ENCODE measurements at places on chromosomes 5 and 9.

- no peak for DNase-seq
- H3K27me3 ChIP-seq: no peaks in the 10 kb centered on the region
- no peak overlapping the region for H3K4me3 ChIP-seq
- no peak overlapping the region for H3K27ac ChIP-seq
- H3K4me1 ChIP-seq: no peaks in the 10 kb centered on the region
Observed at GRCh38 chr9:86591472-86591871, 237.3 kb upstream of the TUT7 start.

- H3K27ac ChIP-seq: peak overlapping the region; percentile 54
- no peaks in the 10 kb centered on the region for H3K27me3 ChIP-seq
- peaks cover 45% of the 10 kb centered on the region for H3K36me3 ChIP-seq
- H3K4me3 ChIP-seq: no peak overlapping the region
- H3K4me1 ChIP-seq: peaks cover 97% of the 10 kb centered on the region
Observed at GRCh38 chr5:1516615-1517601, 6.9 kb downstream of the LPCAT1 start.

DNA sequence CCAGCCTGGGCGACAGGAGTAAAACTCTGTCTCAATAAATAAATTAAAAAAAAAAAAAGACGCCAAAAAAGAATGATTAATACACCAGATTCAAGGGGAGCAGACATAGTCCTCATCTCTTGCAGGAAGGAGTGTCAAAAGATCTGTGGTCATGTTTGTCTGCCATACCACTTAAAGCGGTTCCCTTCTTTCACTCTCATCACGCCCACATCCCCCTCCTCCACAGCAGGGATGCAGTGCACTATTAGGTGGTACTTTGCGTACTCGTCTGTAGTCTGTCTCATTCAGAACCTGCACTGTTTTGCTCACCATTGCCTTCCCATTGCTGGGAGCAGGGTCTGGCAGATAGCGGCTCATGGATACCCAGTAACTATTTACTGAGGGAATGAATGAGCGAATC lies 11.2 kb downstream of the CDHR2 start:
- no peak for DNase-seq
- H3K4me1 ChIP-seq: no peaks in the 10 kb centered on the region
- no peak overlapping the region for H3K27ac ChIP-seq
- H3K4me3 ChIP-seq: no peak overlapping the region

- no peaks in the 10 kb centered on the region for H3K4me1 ChIP-seq
- DNase-seq: no peak
- peaks cover 2% of the 10 kb centered on the region for H3K27me3 ChIP-seq
- no peaks in the 10 kb centered on the region for H3K36me3 ChIP-seq
- no peak overlapping the region for H3K27ac ChIP-seq
Observed at GRCh38 chr5:154618696-154619095, 136.5 kb upstream of the LARP1 start.

- H3K4me3 ChIP-seq: no peak overlapping the region
- DNase-seq: no peak
- H3K27ac ChIP-seq: no peak overlapping the region
- H3K4me1 ChIP-seq: peaks cover 26% of the 10 kb centered on the region
Observed at GRCh38 chr9:137435980-137436760, 5.0 kb downstream of the ENTPD8 start.

Measured in natural killer cell (primary cell).